ENCODE measurements at places on chromosomes 2 and 18.

DNA sequence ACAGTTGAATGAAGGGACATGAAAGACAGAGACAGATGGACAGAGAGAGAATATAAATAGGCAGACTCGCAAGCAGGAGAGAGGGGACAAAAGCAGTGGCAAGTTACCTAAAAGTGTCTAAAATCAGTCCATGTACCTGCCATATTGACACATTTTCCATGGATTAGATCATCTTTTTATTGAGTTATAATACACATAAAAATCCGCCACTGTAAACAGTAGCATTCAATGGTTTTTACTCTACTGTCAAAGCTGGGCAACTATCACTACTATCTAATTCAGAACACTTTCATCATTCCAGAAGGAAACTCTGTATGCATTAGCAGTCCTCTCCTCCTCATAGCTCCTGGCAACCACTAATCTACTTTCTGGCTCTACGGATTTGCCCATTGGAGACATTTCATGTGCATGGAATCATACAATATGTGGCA, 10.1 kb downstream of the CFAP210 start:
- DNase-seq, result no peak

DNA sequence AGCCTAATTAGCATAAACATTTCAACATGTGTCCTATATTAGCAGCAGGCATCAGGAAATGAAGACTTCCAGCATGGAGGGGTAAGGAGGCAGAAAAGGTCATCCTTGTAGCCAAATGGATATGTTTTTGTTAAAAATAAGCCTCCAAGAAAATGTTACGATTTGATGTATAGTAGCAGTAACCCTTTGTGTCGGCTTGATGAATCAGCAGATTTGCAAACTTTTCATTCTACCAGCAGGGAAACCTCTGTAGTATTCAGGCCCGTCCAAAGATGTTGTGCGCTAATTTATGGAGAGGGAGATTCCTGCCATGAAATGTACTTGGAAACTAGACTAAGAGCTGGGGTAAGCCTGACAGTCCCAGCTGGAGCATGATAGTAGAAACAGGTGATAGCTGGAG, 780.8 kb upstream of the KLHL29 start:
- no peak for DNase-seq

GRCh38 chr2:230757476-230757875, 44.8 kb downstream of the CAB39 start:
- no peak for DNase-seq

DNA sequence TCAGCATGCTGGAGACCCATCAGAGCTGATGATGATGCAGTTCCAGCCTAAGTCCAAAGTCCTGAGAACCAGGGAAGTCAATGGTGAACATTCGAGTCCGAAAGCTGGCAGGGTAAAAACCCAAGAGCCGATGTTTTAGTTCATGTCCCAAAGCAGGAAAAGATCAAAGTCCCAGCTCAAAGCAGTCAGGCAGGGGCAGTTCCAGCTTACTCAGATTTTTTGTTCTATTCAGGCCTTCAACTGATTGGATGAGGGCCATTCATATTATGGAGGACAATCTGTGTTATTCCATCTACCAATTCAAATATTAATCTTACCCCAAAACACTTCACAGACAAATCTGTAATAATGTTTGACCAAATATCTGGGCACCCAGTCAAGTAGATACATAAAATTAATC, 38.3 kb downstream of the DSEL start:
- no peak for DNase-seq

DNA sequence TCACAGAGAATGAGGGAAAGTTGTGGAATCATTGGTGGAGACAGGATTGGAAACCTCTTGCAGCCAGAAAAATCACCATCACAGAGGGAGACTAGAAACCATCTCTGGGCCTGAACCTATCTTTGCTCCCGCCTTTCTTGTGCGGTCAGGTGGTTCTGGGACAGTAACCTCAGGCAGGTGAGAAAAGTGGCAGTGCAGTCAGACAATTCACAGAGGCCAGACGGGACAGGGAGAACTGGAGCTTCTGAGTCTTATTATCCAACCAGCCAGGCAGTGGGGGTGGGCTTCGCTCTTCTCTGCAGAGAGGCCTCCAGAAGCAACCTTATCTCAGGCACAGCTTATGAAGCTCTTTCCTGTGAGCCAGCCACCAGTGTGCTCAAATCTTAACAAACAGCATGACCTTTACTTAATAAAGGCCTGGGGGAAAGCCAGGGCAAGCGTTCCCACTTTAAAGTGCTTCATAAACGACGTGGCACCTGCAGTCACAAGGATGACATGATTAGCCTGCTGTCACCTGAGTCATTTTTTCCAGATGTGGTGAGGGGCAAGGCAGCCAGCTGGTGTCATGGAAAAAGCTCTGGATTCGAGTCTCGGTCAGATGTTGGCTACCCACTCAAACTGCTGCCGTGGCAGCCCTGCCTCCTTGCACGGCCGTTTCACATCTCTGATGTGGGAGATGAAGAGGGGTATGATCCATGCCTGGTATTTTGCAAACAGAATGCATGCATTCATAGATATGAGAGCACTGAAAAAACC, 109.7 kb downstream of the B3GNT2 start:
- DNase-seq, result no peak

GRCh38 chr2:241635756-241636155, 1.2 kb downstream of the THAP4 start:
- no peak for DNase-seq

DNA sequence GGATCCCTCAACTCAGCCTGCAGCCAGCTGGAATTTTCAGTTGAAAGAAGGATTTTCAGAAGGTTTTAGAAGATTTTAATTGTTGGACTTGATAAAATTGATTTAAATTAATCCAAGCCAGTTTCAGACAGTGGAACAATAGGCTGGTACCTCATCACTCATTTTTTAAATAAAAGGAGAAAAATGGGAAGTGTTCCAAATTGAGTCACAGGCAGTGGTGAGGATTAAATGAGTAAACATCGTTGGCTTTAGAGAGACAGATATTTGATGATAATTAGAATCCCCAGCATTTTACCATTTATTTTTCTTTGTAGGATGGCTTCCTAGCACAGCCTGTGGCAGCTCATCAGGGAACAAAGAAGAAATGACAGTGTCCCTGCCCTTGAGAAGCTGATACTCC, 7.4 kb downstream of the CXCR4 start:
- no peak for DNase-seq

GRCh38 chr2:185274718-185275484, 463.7 kb upstream of the FSIP2 start:
- DNase-seq, result no peak

DNA sequence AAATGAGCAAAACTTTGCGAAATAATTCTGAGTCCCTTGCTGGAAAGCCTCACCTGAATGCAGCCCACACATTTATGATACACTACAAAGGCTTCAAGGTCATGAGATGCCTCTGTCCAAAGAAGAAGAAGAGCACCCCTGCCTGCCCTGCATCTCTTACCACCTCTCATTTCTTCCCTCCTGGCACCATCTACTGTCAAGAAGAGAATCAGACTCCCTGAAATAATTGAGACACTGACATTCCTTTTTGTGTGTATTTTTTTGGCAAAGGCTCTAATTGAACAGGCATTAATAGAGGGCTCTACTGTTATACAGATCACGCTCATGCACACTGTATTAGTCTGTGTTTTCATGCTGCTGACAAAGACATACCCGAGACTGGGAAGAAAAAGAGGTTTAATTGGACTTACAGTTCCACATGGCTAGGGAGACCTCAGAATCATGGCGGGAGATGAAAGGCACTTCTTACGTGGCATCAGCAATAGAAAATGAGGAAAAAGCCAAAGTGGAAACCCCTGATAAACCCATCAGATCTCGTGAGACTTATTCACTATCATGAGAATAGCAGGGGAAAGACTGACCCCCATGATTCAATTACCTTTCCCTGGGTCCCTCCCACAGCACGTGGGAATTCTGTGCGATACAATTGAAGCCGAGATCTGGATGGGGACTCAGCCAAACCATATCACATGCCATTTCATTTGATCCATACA, 176.3 kb downstream of the ALPK2 start:
- DNase-seq, result no peak

DNA sequence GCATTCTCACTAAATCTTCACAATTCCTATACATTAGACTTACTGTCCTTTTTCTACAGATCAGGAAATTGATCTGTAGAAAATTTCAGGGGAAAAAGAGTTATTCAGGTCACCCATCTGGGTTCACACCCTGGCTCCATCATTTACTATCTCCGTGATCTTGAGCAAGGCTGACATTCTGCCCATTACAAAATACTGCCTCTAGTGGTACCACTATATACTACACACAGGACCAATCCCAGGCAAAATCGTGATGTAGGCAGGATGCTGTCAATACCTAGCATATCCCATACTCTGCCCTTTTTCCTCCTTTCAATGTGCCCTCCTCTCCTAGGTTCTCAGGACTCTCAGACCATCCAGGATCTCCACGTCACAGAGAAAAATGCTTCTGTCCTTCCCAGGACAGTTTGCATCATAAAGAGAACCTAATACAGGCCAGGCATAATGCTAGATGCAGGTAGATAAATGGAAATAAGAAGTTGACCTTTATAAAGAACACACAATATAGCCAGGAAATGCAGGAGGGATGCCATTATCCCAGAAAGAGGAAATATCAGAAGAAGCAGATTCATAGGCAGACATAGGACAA, 101.9 kb downstream of the CDH20 start:
- DNase-seq, result no peak

DNA sequence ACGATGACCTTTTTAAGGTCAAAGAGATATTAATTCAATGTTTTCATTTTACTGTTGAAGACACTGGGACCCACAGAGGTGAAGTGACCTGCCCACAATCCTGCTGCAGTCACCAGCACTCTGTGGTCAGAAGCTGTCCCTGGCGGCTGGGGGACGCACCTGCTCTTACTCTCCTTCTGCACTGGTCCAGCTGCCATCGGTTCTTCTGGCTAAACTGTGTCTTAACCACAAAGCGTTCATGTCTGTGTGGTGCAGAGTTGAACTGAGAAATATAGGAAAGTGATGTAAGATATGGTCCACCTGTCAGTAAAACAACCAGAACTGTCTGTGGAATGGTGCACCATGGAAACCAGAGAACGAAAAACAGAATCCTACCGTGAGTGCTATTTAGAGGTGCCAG, 44.9 kb upstream of the SMIM21 start:
- no peak for DNase-seq

DNA sequence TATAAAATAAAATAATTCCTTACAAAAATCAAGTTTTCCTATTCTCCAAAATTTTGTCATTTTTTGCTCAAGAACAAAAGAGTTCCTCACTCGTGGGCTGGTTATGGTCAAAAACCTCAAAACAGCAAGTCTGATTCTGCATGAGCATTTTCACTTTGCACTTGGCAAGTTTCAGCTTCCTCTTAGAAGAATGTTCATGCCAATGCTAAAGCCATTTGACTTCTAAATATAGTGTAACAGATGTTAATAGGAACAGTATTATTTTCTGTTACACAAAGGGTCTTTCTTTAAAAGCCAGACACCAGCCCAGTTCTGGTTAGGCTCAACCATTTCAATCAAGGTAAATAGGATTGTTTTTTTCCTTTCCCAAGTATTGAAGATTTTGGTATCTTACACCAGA, 261.3 kb upstream of the CCDC68 start:
- no peak for DNase-seq

- no peak for DNase-seq
Observed at GRCh38 chr2:166361351-166362153, 14.2 kb downstream of the SCN9A start.

DNA sequence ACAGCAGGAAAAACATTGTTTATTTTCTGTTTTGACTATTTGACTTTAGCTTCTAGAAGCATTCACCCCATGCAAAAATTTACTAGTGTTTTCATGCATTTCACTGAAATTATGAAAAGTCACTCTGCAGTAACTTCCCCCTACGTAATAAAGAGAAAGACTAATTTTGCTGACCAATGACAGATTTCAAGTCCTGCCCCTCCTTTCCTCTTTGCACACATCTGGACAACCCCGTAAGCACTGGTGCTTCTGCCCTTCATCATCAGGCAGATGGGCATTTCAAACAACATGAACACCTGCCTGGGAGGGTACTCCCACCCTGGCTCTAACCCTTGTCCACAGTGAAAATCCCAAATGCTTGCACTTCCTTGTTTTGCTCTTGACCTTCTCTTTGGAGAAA, 815.0 kb upstream of the ID2 start:
- DNase-seq, result no peak

- no peak for DNase-seq
Observed at GRCh38 chr18:9919564-9920232, 5.9 kb downstream of the VAPA start.

DNA sequence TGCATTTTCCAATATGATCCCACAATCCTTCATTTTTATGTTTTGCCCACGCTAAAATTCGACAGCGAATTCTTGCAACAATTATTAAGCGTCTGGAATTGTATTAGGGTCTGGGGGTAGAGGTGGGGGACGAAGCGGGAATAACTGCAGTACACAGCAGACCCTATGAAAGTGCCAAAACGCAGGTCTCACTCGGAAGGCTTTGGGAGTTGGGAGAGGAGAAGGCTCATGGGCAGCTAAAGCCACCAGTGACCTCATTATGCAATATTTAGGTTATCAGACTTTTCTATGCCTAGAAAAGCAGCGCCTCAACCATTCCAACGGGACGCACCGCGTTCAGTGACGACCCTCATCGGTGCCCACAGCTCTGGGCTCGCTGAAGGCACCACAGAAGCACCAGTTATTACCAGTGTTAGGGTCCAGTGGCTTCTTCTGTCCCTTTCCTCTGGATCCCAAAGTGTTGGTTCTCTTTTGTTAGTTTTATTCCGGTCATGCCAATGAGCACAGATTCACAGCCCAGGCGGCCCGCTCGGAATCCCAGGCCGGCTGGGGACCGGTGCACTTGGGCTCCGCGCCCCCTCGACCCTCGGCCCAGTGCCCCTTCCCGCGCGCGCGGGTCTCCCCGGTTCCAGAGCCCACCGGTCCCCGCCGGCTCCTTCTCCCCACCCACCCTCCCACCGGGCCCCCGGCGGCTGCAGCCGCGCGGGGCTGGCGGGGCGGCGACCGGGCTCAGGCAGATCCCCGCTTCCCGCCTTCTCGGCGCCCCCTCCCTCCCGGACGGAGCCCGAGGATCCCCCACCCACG, 737 bp upstream of the MAPK4 start:
- DNase-seq, result peak; percentile 14

- DNase-seq, result no peak
Observed at GRCh38 chr18:33923980-33924379, 300.7 kb downstream of the NOL4 start.

DNA sequence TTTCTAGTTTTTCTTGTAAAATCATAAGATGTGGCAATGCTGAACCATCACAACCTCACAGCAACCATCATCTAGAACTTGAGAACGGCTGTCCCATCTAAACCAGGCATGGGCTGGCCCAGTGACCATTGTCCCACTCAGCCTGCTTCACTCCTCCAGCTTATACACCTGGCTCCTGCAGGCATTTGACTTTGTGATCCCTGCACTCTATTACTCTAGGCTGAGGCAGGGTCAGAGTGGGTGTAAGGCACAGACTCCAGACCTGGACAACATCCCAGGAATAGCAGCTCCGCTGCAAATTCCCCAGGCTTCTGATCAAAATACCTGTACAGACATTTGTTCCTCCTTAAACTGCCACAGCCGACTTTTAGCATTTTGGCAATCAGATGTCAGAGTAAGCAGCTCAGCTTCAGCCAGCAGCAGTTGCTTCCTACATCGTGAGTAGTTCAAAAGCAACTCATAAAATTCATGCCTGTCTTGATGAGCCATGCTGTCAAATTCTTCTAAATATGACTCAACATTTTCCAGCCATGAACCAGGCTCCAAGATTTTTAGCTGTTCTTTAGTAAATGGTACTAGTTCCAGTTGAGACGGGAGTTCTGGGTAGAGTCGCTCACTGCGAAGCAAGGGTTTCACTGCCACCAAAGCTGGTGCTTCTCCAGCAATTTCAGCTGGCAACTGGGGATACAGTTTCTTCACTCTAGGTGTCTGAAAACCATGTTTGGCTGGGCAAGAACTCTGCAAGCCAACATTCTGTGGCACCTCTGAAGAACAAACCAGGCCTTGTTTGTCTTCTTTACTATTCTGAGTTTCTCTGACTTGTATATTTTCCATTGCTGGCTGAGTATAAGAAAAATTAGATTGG, 12.8 kb downstream of the EPG5 start:
- no peak for DNase-seq

All from uterus (tissue), 4 donors.